Natural killer cell treated with Interleukin-12 subunit alpha and Interleukin-12 subunit beta and Interleukin-15 and Interleukin-18, amount 100 ng/mL, for 72 hours (primary cell): ENCODE measurements at places on chromosomes 6 and 20.

- DNase-seq: no peak
- H3K36me3 ChIP-seq: no peaks in the 10 kb centered on the region
- peaks cover 16% of the 10 kb centered on the region for H3K27me3 ChIP-seq
- no peak overlapping the region for H3K4me3 ChIP-seq
- H3K27ac ChIP-seq: no peak overlapping the region
Measured at GRCh38 chr20:59667131-59667530, 62.8 kb downstream of the PHACTR3 start.

DNA sequence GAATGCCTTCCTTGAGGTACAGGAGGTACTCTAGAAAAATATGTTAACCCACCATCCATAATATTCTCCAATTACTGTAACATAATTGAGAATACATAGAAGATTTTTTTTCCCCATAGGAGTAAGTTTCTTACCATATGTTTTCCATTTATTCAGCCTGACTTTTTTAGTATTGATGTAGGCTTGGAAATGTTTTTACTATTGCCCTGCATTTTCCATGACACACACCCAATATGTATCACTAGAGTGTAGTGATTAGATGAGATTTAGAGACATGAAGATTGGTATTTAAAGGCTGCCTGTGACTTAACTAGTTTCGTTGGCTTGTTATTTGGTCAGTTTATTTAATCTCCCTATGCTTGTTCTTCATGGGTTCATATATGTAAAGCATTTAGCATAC, 39.5 kb downstream of the KCNQ5 start:
- no peak overlapping the region for H3K27ac ChIP-seq
- no peaks in the 10 kb centered on the region for H3K4me1 ChIP-seq
- DNase-seq: no peak

DNA sequence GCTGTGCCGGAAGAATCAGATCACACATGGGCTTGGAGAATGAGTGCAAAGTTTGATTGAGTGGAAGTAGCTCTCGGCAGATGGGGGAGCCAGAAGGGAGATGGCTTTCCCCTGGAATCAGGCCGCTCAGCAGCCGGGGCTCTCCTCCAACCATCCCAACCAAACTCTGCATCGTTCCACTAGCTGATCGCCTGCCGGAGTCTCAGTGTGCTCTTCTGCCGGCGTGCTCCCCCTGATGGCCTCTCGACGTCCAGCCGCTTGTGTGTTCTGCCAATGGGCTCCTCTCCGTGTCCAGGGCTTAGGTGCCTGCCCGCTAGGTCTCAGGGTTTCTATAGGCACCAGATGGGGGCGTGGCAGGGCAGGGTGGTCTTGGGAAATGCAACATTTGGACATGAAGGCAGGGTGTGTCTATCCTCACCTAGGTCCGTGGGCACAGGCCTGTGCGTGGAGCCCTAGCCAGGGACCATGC, 4.9 kb upstream of the BIRC7 start:
- H3K36me3 ChIP-seq: no peaks in the 10 kb centered on the region
- DNase-seq: no peak
- no peak overlapping the region for H3K4me3 ChIP-seq
- H3K27me3 ChIP-seq: peaks cover 36% of the 10 kb centered on the region

GRCh38 chr6:17703256-17703694, 3.5 kb downstream of the NUP153 start:
- peaks cover 39% of the 10 kb centered on the region for H3K4me1 ChIP-seq
- no peak for DNase-seq
- no peaks in the 10 kb centered on the region for H3K27me3 ChIP-seq
- H3K4me3 ChIP-seq: peak overlapping the region; percentile 95
- peaks cover 6% of the 10 kb centered on the region for H3K36me3 ChIP-seq

- no peaks in the 10 kb centered on the region for H3K27me3 ChIP-seq
- H3K4me1 ChIP-seq: peaks cover 22% of the 10 kb centered on the region
- peak overlapping the region; percentile 79 for H3K4me3 ChIP-seq
- H3K36me3 ChIP-seq: no peaks in the 10 kb centered on the region
- peak overlapping the region; percentile 57 for H3K27ac ChIP-seq
- no peak for DNase-seq
Measured at GRCh38 chr6:1536526-1537429, 72.9 kb upstream of the FOXC1 start.

- H3K4me1 ChIP-seq: no peaks in the 10 kb centered on the region
- H3K4me3 ChIP-seq: no peak overlapping the region
- H3K27ac ChIP-seq: no peak overlapping the region
Measured at GRCh38 chr20:14199111-14199510, 138.3 kb downstream of the FLRT3 start.

DNA sequence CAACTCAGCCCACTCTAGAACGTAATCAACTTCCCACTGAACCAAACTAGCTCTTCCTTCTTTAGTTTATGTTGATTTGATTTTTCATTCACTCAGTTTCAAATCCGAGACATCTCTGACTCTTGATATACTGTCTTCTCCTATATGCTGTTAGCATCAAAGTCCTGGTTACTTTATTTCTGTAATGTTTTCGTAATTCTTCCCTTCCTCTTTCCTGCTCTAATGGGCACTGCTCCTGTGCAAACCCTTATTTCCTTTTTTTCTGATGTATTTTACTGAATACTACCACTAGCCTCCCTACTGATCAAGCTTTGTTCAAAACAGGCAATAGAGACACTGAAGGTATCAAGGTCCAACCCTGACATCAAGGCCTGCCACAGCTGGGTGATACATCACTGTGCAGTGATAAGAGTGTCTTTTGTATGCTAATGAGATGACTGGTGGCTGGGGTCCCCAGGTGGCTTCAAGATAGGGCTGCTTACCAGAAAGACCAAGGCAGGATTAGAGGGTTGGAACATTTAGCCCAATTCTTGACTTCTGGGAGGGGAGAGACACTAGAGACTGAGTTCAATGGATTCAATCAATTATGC, 95.2 kb downstream of the KIF13A start:
- H3K27me3 ChIP-seq: peaks cover 10% of the 10 kb centered on the region
- H3K36me3 ChIP-seq: peaks cover 29% of the 10 kb centered on the region
- no peak for DNase-seq
- no peak overlapping the region for H3K27ac ChIP-seq

DNA sequence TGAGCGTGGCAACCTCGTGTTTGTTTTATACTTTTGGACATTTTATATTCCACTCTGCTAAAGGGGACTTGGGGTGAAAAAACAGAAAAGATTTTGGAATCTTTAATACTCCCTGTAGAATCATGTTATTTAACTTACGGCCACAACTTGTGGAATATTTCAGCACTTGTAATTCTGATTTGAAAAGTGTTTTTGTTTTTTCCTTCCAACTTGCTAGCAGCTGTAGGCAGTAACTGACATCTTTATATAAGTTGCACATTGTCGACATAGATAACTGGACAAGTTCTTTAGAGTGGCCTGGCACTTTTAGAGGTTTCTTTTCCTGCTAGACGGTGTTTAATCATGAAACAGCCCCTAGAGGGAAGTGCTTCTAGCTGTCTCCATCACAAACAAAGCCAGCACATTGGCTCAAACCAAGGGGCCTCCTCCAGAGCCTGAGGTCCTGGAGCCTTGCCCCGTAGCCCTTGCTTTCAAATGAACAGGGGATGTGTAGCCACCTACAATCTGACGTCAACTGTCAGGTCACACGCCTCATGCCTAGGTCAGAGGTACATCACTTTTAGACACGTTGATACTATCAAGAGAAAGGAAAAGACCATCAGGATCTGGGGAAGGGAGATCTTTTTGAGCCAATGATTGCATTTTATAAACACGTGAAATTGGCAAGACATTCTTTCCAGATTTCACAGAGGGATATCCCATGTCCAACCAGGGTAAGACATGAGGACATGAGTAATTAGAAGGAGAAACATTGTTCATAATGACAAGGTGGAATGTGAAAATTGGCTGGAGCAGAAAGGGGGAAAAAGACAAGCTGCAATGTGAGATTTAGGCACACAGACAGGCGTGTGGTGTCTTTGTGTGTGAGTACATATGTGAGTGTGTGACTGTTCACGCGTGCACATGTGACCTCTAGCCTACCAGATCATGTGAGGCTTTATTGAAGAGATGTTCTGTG, 92.1 kb downstream of the TXNDC5 start:
- no peak overlapping the region for H3K27ac ChIP-seq
- H3K4me3 ChIP-seq: no peak overlapping the region
- DNase-seq: no peak
- H3K36me3 ChIP-seq: no peaks in the 10 kb centered on the region
- H3K27me3 ChIP-seq: peaks cover 30% of the 10 kb centered on the region
- H3K4me1 ChIP-seq: no peaks in the 10 kb centered on the region

- H3K36me3 ChIP-seq: peaks cover 26% of the 10 kb centered on the region
- H3K4me3 ChIP-seq: peak within 1 kb of the TSS; percentile 93
- H3K27me3 ChIP-seq: no peaks in the 10 kb centered on the region
- peaks cover 55% of the 10 kb centered on the region for H3K4me1 ChIP-seq
- peak within 1 kb of the TSS; percentile 100 for H3K27ac ChIP-seq
- DNase-seq: peak; percentile 97
Measured at GRCh38 chr6:144149894-144150709, at the start of gene STX11. STX11 (plus strand) TSS chr6:144150517; CDS start chr6:144186628, 36,111 bp downstream.

- no peak for DNase-seq
- H3K4me1 ChIP-seq: peaks cover 11% of the 10 kb centered on the region
- peaks cover 8% of the 10 kb centered on the region for H3K36me3 ChIP-seq
- H3K4me3 ChIP-seq: no peak overlapping the region
- no peak overlapping the region for H3K27ac ChIP-seq
- no peaks in the 10 kb centered on the region for H3K27me3 ChIP-seq
Measured at GRCh38 chr6:35294308-35294945, 3.2 kb upstream of the DEF6 start.

GRCh38 chr6:143198312-143198711, 137.6 kb downstream of the AIG1 start:
- no peak for DNase-seq
- peaks cover 2% of the 10 kb centered on the region for H3K27me3 ChIP-seq
- no peak overlapping the region for H3K4me3 ChIP-seq
- no peaks in the 10 kb centered on the region for H3K36me3 ChIP-seq
- no peak overlapping the region for H3K27ac ChIP-seq

- no peak overlapping the region for H3K4me3 ChIP-seq
- H3K36me3 ChIP-seq: no peaks in the 10 kb centered on the region
- no peaks in the 10 kb centered on the region for H3K27me3 ChIP-seq
- no peak overlapping the region for H3K27ac ChIP-seq
- peaks cover 13% of the 10 kb centered on the region for H3K4me1 ChIP-seq
Measured at GRCh38 chr6:111441678-111442243, 41.3 kb downstream of the REV3L start.

DNA sequence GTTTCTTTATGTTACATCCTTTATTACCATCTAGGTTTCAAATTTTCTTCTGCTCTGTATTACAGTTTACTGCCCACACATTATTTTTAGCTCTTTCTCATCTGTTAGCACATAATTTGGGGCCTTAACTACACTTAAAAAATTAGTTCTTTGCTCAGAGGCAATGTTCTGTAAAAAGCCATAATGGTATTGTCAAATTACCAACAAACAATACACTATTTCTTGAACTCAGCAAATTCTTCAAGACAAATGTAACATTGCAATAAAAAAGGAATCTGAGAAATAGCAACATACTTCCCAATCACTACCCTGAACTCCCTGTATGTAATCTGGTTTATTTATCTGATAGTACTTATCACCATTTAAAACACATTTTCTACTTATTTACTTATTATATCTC, 448.6 kb upstream of the OPRM1 start:
- H3K4me1 ChIP-seq: no peaks in the 10 kb centered on the region
- H3K36me3 ChIP-seq: no peaks in the 10 kb centered on the region
- no peak for DNase-seq
- no peak overlapping the region for H3K27ac ChIP-seq

GRCh38 chr6:42131531-42131930, 10.9 kb downstream of the C6orf132 start:
- no peaks in the 10 kb centered on the region for H3K36me3 ChIP-seq
- peaks cover 5% of the 10 kb centered on the region for H3K27me3 ChIP-seq
- H3K4me3 ChIP-seq: no peak overlapping the region

- no peak overlapping the region for H3K4me3 ChIP-seq
- H3K36me3 ChIP-seq: no peaks in the 10 kb centered on the region
- H3K4me1 ChIP-seq: no peaks in the 10 kb centered on the region
Measured at GRCh38 chr20:61514396-61514795, 262.3 kb downstream of the CDH4 start.

DNA sequence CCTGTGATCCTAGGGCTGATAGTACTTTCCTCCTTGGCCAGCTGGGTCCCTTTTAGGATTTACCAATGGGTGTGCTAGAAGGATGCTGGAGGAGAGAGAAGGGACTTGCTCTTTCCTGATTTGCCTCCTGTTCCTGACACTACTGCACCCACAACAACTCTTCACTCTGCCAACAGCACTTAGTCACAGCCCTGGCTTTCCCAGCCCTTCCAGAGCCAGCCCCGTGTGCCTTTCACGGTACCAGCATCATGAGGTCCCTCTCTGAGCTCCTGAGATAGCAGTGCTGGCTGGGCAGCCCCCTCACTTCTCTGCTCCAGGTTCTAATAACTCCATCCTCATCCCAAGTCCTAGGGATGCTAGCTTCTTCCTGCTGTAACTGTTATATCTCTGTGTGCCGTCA, 80.9 kb downstream of the DNAH8 start:
- no peak for DNase-seq
- H3K4me3 ChIP-seq: no peak overlapping the region

DNA sequence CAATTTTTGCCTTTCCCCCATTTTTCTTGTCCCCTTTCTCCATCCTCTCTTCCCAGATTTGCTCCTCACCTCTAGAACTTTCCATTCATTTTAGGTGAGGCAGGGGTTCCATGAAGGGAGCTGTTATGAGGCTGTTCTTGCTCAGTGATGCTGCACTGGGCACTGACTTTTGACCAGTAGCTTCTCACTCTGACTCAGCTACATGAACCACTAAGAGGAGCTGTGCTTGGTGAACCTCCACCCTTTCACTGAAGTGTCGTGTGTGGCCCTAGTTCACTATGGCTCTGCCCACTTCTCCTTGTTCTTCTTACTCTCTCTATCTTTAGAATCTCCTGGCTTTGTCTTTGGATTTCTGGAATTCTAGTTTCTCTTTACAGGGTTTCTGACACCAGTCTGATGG, 307.1 kb upstream of the RNF24 start:
- no peak overlapping the region for H3K4me3 ChIP-seq
- H3K36me3 ChIP-seq: no peaks in the 10 kb centered on the region
- DNase-seq: no peak
- no peaks in the 10 kb centered on the region for H3K4me1 ChIP-seq
- H3K27me3 ChIP-seq: peaks cover 35% of the 10 kb centered on the region

- H3K27me3 ChIP-seq: no peaks in the 10 kb centered on the region
- H3K4me1 ChIP-seq: no peaks in the 10 kb centered on the region
- no peak for DNase-seq
- H3K36me3 ChIP-seq: no peaks in the 10 kb centered on the region
- no peak overlapping the region for H3K4me3 ChIP-seq
Measured at GRCh38 chr6:73152966-73153757, 72.1 kb downstream of the KHDC1L start.
